ENCODE measurements at places on chromosomes 13 and 19. TPM values are rescaled to one million over a fixed set of nuclear protein-coding genes. Genes with fewer than 3 reads are reported as not detected.

Gene SIGLEC12
- not detected for total RNA-seq

DNA sequence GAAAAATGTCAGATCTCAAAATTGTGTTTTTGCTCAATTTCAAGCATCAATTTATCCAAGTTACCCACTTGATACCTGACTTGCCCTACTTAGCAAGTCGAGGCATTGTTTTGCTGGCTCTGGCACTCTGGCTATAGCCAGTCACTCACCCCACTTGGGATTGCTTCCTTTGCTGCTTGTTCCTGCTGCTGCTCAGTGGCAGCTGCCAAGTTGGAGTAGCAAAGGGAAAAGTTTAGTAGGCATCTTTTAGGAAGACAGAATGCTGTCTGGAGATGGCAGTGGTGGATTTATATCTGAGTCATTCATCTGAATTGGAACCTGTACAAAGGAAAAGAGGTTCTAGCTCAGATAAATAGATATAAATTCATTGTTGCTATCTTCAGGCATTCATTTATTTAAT is 41.2 kb downstream of the PCCA start:
- DNase-seq = no peak

- DNase-seq = no peak
Measured at GRCh38 chr19:33580645-33581037, 41.1 kb upstream of the CHST8 start.

GRCh38 chr13:29801102-29801501 is 49.3 kb downstream of the UBL3 start:
- DNase-seq = no peak

DNA sequence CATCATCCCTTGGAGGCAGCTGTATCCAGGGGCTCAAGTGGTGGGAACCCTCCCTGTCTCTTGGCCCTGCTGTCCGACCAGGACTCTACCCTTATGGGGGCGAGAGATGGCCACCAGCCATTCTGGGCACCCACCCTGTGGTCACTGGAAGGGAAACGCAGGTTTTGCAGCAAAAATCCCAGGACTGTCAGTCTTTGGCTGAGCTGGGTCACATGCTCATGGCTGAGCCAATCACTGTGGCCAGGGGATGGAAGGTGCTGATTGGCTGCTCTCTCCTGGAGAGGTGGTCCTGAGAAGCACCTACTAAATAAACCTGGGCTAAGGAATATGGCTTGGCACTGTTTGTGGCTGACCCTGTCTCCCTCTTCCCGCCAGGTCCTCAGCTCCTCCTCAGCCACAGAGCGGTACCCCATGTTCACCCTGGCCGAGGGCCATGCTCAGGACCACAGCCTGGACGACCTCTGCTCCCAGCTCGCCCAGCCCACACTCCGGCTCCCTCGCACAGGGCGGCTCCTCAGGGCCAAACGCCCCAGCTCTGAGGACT is 8.9 kb downstream of the ATG4D start:
- no peak for DNase-seq

- DNase-seq = no peak
Measured at GRCh38 chr19:57034544-57034943, 85.2 kb upstream of the USP29 start.

DNA sequence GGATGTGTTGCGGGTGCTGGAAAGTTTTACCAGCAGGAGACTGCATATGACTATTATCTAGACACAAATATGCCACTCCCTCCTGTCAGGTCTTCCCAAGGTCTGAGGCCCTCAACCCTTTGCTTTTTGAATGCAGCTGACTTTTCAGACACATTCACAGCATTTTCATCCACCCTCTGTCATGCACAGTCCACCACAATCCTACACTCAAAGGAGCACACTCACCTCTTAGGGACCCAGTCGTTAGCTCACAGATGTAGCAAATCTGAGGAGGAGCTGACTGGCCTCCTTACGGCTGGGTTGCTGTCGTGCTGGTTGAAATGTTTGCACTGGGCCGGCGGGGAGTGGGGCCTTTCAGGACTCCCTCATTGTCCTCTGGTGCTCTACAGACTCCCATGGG is 479.4 kb downstream of the IRS2 start:
- DNase-seq = no peak

GRCh38 chr13:54953786-54954185 is 1925.2 kb downstream of the OLFM4 start:
- no peak for DNase-seq

GRCh38 chr19:57887195-57887941 is 1.5 kb downstream of the ZNF814 start:
- DNase-seq = no peak

DNA sequence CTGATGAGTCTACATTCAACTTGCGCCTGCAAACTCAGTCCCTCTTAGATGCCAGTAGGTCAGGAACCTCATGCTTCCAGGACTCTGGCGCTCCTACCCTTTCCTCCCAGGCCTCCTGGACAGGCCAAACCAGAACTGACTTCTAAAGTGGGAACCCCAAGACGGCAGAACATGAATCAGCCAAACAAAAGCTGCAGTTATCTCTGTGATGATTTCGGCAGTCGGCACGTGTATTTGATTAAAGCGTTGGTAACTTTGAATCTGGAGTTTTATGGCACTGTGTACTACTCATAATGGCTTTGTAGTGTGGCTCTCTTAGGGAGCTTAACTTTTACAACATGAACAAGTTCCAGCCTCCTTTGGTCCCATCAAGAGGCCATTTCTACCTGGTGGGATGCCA is 13.7 kb downstream of the ACTN4 start:
- no peak for DNase-seq

DNA sequence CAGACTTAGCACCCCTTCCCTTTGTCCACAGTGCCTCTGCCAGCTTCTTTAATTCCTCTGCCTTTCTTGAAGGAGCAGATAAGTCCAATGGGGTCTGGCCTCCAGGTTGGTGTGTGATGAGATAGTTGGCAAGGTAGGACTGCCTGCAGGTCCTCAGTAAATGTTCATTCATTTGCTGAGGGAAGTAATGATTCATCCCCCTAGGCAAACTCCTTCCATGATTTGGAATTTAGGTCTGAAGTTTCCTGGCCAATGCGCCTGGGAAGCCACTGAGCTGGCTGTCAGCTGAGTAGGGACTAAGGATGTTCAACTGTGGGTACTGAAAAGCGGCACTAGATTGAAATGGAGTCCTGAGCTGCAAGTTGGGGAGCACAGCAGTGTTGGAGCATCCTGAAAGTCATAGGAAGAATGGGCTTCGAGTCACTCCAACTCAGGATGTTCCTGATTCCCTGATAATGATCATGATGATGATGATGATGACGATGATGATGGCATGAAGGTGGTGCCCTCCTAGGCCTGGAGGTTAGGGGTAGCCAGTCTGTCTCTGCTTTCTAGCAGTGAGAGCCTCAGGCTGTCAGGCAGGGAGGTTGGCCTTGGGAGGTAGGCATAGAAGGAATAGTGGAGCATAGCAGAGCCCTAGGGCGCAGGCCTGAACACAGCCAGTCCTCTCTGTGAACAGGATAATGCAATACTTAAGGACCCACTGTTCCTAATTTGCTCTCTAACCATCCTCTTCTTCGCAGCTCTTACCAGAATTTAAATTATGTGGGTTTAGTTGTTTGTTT is 44.7 kb downstream of the COL4A2 start:
- DNase-seq = no peak

DNA sequence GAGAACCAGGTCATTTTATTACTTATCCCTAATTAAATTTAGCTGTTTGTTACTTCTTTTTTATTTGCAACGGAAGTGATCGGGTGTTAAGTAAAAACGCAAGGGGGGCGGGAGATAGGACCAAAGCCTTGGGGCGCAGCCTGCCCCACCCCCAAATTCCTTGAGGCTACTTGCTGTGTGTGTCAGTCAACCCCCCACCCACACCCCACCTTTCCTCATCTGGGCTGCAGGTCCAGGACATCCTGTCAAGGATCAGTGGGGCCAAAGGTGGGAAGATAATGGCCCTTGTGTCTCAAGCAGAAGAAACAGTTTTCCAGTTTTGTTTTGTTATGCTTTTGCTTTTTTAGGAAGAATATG is 1.2 kb upstream of the FOXO1 start:
- DNase-seq = no peak

DNA sequence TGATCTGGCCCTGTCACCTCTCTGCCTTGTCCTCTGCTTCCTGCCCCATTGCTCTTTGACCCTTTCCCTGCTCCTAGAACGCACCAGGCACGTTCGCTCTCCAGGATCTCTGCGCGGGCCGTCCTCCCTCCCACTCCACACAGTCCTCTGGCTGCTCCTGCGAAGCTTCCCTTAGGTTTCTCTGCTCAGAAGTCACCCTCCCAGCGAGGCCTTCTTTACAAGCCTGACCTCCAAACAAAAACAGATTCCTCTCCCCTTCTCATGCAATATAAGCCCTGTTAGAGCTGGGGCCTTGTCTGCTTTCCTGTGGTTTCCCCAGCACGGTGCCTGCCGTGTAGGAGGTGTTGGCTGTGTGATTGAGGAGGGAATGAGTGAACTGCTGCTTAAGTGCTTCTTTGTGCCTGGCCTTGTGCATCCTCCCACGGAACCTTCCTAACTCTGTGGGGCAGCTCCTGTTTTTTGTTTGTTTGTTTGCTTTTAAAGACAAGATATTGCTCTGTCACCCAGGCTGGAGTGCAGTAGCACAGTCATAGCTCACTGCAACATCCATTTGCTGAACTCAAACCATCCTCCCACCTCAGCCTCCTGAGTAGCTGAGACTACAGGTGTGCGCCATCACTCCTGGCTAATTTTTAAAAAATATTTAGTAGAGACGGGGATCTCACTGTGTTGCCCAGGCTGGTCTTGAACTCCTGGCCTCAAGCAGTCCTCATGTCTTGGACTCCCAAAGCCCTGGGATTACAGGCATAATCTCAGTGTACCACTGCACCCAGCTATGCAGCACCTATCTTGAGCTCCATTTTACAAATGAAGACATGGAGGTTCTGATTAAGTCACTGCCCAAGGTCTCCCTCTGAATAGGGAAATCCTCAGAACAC is 82.0 kb downstream of the SIPA1L3 start:
- no peak for DNase-seq

DNA sequence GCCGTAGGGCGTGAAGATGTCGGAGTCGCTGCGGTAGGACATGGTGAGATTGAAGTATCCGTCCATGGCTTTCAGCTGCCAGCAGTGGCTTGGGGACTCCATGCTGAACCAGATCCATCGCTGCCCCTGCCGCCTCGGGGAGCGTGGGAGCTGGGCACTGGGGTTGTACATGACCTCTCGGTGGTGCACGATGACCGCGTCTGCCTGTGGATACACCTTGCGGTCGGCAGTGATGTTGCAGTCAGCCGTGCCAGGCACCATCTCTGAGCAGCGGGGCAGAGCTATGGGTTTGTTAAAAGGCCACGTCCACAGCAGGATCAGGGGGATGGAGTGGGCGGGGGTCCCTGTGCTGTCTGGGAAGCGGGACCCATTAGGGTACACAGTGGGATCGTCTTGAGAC is 7.4 kb downstream of the FUT6 start:
- no peak for DNase-seq

All from Caki2 (cell line).